Cerebellar nuclear complex (tissue), 1 donor: ENCODE measurements at places on chromosomes 3 and 15.

DNA sequence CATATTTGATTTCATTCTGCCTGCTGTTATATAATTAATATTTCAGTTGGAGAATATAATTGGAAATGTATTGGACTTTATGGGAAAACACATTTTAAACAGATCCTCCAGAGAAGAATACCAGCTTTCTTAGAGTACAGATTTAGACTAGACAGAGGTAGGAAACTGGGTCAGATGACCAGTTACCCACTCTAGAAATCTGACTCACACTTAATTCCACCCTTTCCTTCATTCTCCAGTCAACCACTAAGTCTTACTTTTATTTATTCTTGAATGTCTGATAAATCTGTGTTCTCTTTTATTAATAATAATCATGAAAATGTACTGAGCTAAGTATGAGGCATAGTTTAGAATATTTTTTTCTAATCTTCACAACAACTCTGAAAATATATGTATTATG is 110.7 kb downstream of the LRRC49 start:
- no peak for DNase-seq

DNA sequence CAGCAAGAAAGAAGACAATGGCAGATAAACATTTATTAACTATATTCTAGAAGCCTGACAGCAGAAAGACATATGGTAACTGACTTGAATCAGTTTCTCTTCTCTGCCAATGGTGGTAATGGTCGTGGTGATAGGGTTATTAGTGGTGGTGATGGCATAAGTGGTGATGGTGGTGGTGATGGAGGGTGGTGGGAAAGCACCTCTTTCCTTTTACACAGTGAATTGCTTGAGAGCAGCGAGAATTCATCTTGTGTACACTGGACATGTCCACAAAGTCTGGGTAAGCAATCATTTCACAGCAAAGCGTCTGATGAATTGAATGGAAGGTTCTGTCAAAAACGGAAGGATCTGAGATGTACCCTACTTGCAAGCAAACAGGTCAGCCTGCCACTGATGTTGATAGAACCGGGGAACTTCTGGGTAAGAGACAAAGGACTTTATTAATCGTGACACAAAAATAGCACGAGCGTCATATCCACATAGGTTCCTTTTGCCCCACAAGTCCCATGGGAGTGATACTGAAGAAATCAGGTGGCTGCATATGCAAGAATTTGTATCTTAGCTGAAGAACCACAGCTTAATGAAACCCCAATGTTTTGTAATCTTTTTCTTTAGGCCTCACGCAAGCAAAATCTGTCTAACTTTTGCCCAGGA is 23.5 kb upstream of the TBC1D5 start:
- DNase-seq: no peak

DNA sequence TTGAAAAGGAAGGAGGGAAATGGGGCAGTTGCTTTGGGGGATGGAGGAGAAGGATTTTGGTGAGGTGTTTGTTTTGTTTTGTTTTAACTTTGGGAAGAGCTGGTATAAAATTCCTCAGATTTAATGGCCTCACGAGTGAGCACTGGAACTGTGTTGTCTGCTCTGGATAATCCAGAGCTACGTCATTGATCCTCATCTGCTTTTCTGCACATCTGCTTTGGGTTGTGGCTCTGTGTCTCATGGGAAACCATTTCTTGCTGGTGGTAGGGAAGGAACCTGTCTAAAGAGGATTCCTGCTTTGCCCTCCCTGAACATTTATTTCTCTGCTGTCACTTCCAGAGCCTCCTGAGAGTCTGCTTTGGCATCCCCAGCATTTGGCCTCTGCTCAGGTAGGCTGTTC is 3.1 kb downstream of the SNRK start:
- DNase-seq: no peak

DNA sequence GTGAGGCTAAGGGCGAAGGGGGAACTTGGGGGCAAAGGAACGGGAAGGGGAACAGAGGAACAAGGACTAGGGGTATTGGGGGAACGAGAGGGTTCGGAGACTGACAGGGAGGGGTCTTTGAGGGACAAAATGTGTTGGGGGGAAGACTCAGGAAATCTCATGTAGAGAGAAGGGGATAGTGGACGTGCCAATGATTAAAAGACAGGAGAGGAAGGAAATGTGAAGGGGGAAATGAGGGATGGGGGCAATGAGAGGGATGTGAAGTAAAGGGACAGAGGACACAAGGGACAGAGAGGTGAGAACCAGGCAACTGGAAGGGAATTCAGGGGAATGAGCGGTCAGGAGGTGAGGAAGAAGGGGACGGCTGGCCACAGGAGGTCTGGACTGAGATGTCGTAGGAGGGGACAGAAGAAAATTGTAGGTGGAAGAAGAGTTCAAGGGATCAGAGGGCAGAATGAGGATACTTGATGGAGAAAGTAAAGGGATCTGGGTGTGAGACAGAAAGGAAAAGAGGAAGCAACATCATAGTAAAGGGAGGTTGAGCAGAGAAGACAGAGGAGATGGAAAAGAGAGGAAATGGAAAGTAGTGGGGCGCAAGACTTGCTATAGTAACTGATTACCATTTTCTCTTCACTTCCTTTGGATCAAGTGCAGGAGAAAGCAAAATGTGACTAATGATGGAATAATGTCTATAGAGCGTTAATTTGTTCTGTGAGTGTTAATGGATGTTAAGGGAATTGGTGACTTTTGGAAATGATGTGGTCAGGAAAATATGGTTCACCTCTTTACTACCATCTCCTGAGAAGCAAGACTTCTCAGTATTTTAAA is 749 bp downstream of the RAB8B start:
- no peak for DNase-seq

DNA sequence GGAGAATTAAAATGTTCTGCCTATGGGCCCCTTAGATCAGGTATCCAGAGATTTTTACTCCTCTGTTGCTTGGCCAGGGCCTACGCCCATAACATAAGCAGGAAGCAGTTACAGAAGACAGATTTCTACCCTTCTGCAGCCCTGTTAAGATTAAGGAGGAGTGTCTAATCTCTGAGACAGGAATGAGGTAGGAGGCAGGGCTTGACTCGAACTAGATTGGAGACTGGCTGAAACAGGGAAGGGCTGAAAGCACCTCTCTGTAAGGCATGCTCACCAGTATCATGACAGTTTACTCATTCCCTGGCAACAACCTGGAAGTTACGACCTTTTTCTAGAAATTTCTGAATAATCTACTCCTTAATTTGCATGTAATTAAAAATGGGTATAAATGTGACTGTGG is 16.7 kb downstream of the PLA2G4D start:
- DNase-seq: no peak
